Mucosa of gallbladder (tissue), 1 donor: ENCODE measurements at places on chromosomes 4 and X.

GRCh38 chr4:52312722-52313121 lies 261.6 kb downstream of the SPATA18 start:
- DNase-seq = no peak

- DNase-seq = no peak
Observed at GRCh38 chr4:147754037-147754445, 22.2 kb downstream of the ARHGAP10 start.

DNA sequence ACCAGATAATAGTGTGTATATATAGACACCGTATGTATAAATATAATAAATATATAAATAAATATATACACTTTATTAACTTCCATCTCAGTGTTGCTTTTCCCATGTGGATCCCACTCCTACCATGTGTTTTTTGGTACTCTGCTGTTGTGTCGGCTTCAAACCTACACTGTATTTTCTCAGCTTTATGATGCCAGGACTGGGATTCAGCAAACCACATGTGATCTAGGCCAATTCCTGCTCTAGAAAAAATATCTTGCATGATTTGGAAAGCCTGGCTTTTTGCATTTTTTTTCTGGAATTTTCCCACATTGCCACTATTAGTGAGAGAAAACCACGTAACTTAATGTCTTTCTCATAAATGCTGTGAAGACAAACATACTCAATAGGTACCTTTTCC lies 55.8 kb downstream of the POLR2B start:
- no peak for DNase-seq

GRCh38 chr4:172573899-172574298 lies 594.7 kb upstream of the GALNT7 start:
- no peak for DNase-seq

DNA sequence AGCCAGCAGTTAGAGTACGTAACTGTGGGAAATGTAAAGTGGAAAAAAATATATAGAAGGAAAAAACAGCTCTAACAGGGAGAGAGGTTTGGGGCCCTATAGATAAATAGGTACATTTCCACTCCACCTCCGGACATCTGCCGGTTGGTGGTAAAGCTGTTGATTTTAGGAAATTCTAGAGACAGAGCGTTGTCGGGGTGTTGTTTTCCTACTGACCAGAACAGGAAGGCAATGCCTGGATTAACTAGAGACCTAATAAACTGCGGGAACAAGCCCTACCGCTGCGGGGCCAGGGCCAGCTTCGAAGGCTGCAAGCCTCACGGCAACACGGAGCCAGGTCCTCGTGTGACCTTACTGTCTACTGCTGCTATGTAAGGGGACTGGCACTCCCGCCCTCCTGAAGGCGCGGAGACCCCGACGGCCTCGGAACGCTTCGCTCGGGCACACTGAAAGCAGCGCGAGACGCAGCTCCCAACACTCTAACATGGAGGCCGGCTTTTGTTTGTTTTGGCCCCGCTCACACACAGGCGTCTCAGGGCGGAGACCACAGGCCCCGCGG lies 702 bp upstream of the CDKN2AIP start:
- DNase-seq = no peak

GRCh38 chr4:41148292-41148691 lies 66.0 kb downstream of the APBB2 start:
- no peak for DNase-seq

- no peak for DNase-seq
Observed at GRCh38 chr4:133997436-133997835, 204.2 kb downstream of the PABPC4L start.

- no peak for DNase-seq
Observed at GRCh38 chr4:188624370-188624769, 485.1 kb downstream of the TRIML1 start.

GRCh38 chrX:74924449-74925224 lies 615 bp downstream of the NEXMIF start:
- peak; percentile 11 for DNase-seq

- no peak for DNase-seq
Observed at GRCh38 chrX:48179691-48180090, 16.9 kb downstream of the SSX5 start.

DNA sequence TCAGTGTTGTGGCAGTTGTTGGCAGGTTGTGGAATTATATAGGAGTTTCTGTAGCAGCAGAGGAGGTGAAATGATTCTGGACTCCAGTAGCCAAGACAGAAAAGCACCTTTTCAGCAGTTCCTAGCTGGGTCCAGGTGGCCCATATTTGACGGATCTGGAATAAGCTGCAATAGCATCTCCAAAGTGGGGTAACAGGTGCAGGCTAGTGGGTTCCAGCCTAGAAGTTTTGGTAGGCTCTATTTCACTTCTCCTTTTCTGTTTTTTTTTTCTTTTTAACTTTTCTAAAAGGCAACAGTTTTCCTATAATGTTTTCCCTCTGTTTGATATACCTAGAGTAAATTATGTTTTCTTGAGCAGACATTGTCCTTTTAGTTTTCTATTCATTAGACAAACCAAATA lies 392.5 kb downstream of the C4orf33 start:
- no peak for DNase-seq

GRCh38 chr4:25687773-25688172 lies 32.1 kb downstream of the SLC34A2 start:
- DNase-seq = no peak

DNA sequence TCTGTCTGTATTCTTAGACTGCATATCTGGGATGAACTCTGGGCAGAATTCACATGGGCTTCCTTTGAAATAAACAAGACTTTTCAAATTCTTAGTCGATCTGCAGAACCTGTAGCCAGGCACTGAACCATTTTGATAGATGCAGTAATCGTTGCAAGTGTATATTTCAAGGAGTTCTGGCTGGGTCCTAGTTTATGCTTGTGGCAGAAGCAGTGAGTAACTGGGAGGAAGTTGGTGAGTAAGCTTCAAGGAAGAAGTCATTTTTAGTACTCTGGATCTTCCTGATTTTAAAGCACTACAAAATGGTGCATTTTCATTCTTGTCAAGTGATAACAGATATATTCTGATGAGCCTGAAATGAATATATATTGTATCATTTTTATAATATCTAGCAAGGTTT lies 9.5 kb downstream of the HPRT1 start:
- DNase-seq = no peak

DNA sequence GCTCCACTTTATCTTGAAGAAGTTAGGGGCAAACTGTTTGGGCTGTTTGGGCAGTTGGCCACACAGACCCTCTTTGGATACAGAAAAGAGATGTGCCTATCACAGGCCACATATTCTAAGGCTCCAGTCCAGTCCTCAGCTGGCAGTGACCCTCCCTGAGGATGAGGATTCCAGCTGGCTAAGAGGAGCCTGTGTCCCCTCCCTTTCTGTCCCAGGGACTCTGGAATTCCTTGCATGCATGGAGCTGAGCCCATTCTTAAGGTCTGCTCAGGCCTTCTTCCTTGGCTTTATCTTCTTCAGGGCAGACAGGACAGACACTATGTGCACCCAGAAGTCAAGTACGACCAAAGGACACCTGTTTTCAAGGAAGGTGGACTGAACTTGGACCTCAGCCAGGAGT lies 23.8 kb upstream of the GK2 start:
- DNase-seq = no peak

- no peak for DNase-seq
Observed at GRCh38 chr4:3522651-3523050, 9.6 kb downstream of the LRPAP1 start.

GRCh38 chr4:74539044-74539790 lies 94.3 kb downstream of the AREG start:
- no peak for DNase-seq

DNA sequence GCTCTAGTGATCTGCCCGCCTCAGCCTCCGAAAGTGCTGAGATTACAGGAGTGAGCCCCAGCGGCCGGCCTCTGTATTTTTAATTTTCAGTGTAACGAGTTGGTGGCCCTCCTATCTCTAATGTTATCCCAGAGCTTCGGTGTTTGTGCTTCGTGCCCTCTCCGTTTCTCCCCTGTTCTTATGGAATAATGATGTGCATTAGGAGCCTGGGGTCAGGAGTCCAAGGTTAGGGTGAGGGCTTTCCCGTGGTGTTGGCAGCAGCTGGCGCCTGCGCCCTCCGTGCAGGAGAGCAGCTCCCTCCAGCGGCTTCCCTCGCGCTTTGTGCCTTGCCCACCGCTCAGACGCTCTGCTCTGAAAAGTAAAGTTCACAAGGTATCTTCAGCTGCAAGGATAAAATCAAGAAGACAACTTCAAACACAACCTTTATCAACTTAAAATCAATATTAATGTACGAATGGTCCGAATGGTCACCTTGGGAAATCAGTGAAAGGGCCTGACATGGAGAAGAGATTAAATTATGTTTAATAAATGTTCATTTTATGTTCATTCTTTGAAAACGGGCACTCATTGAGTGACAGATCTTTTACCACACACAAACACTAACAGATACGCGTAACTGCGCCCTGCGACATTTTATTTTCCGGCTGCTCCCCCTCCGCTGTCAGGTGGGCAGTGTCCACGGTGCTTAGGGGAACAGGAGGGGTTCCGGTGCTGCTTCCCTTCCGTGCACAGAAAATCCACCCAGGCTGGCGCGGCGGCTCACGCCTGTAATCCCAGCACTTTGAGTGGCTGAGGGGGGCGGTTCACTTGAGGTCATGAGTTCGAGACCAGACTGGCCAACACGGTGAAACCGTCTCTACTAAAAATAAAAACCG lies 62.4 kb downstream of the TRAPPC11 start:
- peak; percentile 77 for DNase-seq

DNA sequence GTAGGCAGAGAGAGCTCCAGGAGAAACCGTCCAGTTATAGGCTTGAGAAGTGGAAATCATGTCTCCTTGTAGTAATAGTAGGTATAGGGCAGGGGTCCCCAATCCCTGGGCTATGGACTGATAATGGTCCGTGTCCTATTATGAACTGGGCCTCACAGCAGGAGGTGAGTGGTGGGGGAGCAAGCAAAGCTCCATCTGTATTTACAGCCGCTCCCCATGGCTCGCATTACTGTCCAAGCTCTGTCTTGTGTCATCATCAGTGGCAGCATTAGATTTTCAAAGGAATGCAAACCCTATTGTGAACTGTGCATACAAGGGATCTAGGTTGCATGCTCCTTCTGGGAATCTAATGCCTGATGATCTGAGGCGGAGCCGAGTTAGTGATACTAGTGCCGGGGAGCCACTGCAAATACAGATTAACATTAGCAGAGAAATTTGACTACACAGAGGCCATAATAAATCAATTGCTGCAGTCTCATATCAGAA lies 67.6 kb downstream of the MRPL1 start:
- no peak for DNase-seq

GRCh38 chr4:143531380-143531779 lies 17.9 kb downstream of the SMARCA5 start:
- DNase-seq = no peak

DNA sequence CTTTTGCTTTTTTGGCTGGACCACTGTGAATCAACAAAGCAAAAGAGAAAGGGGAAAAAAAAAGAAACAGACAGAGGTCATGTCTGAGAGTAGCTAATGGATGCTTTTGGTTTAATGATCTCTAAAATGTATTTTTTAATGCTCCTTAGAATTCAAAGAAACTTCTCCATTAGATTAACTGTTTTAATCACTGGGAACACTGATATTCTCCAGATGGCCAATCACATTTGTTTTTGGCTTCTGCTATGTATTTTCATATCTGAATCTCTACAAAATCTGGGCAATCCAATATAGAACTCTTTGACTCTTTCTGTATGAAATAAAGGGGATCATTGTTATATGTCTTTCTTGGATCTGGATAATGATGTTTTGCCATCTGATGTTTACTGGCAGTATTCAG lies 278.2 kb downstream of the ADGRL3 start:
- no peak for DNase-seq

GRCh38 chr4:20251796-20252655 lies at the start of gene SLIT2:
Gene SLIT2 (plus strand): TSS chr4:20251905. CDS start chr4:20253816, 1,911 bp downstream.
- peak; percentile 70 for DNase-seq

DNA sequence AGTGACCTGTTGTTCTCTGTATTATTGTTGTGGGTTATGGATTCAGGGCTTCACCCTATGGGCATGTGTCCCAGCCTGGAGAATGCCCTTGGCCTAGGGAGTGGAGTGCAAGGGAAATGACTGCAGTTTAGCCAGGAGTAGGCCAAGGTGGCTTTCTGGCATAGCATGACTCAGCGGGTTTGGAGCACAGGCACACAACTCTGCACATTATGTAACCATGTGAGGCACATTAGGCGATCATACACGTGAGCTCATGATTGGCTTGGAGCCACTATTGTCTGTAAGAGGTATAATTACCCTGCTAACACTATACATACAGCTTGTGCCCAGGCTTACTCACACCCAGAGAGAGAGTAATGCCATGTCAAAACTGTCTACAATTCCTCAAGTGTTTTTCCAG lies 35.1 kb upstream of the TACR3 start:
- peak; percentile 60 for DNase-seq

- DNase-seq = no peak
Observed at GRCh38 chr4:71732706-71733105, 51.2 kb downstream of the GC start.

- no peak for DNase-seq
Observed at GRCh38 chr4:176635372-176636261, 157.1 kb downstream of the VEGFC start.

- DNase-seq = no peak
Observed at GRCh38 chrX:107025545-107025944, 25.5 kb upstream of the MORC4 start.

GRCh38 chr4:34365946-34366345 lies 1878.4 kb downstream of the ARAP2 start:
- DNase-seq = no peak

DNA sequence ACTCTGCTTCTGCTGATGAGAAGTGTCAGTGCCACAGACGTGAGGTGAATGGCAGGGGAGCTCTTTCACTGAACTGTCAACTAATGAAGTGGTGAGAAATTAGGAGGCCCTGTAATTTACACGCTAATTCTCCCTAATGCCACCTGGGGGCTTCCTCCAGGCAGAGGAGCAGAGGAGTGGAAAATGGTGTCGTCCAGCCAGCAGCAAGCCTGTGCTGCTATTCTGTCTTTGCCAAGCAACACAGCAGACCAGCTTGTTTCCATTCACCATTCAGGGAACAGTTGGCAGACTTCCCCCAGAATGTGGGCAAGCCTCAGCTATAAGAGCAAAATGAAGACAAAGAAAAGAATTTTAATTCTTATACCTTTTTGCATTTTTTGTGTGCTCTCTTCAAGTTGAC lies 245.2 kb upstream of the TET2 start:
- DNase-seq = no peak

DNA sequence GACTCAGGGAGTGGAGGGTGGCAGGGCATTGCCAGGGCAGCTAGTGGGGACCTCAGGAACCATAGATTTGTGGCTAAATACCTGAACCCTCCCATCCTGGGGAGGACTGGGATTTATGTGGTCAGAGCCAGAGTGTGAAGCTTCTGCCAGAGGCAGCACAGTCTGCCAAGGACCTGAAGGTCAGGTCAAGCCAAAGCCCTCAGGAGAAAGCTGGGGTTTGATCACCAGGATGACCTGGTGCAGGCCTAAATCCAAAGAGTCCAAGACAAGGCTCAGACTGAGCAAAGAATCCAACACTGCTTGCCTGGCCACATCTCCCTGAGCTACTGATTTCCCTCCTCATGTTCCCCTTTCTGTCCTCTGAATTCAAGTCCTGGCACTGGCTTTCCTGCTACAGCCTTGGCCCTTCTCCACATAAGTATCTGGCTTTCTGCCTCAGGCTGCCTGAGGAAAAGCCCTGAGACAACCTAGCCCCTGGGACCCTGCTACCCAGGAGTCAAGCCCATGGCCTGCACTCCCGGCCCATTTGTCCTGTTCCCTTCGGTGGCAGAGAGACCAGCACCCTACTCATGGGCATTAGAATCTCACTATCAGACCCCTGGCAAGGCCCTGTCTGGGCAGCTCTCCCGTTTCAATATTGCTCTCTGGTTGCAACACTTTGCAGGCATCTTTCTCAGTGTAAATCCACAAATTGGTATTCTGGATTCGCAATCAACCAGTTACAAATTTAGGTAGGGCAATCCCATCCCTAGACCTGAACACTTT lies 39.3 kb upstream of the SLC25A43 start:
- no peak for DNase-seq
